ENCODE measurements at places on chromosomes 2 and 18.

DNA sequence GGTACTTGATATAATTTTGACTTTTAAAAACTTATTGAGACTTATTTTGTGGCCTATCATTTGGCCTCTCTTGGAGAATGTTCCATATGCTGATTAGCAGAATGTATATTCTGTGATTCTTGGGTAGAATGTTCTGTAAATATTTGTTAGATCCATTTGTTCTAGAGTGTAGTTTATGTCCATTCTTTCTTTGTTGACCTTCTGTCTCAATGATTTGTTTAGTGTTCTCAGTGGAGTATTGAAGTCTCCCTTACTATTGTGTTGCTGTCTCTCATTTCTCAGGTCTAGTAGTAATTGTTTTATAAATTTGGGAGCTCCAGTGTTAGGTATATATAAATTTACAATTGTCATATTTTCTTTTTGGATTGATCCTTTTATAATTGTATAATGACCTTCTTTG, 349.6 kb upstream of the CWC22 start:
- no peak for DNase-seq

DNA sequence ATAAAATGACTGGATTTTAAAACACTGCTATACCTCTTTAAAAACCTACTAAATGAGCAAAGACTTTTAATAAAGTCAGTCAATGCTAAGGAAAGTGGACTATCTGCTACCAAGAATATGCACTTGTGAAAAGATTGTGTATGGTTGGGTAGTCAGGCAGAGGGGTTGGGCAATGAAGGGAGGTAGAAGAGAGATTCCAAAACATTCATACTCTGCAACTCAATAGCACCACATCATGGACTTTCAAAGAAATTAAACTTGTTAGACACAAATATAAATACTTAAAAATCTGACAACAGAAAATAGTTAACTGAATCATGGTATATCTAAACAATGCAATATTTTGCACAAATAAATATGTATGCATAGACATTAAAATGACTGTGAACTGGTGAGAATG, 139.9 kb upstream of the MAPRE2 start:
- no peak for DNase-seq

- DNase-seq, result no peak
These were observed 861 bp downstream of the LTBP1 start for GRCh38 chr2:32947484-32948143.

GRCh38 chr2:56934866-56935265, 751.1 kb downstream of the CCDC85A start:
- no peak for DNase-seq

GRCh38 chr2:47309952-47310800, 92.8 kb upstream of the MSH2 start:
- DNase-seq, result no peak

DNA sequence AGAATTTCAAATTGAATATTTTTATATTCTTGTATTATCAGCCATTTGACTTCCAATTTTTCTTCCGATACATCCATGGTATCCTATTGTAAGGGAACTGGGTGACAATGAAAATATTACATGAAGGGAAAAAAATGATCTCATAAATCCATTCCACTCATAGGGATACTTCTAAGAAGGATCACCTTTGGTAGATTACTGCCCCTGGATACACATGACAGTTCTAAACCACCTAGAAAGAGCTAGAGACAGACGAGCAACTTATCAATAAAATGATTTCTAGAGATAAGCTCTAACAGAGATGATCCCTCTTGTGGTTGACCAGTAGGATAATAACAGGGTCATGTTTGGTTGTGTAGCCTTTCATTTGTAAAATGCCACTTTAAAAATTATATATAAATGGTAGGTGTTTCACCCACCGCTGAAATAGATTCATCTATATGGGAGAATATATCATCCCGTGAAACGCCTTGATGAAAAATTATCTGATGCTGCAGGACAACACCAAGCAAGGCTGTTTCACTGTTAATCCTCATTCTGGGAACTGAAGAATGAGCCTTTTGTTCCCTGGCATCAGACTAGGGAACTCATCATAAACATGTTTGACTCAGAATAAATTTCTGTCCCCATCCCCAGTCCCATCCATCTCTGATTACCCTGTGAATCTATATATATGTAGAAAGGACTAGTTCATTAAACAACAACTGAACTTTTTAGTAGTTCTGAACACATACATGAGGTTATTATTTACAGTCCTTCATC, 180.0 kb downstream of the TCF4 start:
- DNase-seq, result no peak

DNA sequence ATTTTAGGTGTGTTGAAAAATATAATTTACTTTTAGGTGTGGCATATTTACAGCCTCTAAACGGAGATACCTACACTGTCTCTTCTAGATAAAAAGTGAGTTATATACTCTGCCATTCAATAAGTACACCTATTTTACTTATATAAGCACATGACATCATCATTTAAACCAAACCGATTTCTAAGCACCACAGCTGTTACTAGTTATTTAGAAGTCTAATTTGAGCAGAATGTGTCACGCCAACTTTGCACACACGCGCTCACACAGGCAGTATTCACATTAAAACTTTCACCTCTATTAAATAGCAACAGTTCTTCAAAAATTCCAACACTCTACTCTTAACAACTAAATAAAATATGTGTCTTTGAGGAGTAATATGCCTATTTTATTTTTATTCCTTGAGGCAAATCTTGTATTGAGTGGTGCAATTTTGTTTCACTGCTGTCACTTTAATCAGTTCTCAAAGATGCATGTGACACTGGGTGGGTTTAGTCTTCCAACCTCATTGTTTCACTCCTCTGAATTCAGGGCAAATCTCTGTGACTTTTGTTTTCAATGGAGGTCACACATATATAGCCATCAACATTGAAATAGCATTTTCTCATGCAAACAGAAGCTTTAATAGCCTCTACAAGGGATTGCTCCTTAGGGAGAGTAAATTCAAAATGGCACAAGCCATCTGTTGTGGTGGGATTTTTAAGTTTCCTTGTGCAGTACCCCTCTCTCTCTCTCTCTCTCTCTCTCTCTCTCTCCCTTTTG, 721.0 kb downstream of the PLCL1 start:
- DNase-seq, result no peak

- no peak for DNase-seq
These were observed 373.6 kb upstream of the ST6GAL2 start for GRCh38 chr2:107259408-107260195.

DNA sequence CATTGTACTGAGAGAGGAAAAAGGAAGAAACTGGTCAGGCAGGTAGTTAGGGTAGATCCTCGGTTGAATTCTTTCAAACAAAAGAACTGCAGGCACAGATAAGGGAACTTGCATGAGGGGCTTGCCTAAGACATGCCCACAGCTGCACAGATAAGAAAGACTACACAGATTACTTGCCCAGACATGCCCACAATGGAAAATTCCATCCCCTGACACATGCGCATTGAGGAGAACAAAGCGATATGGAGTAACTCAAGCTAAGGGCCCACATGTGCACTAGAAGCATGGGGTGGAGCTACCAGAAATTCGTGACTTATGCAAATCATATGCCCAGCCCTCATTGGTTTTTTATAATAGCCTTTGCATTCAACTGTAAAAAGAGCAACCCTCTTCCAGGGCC, 181.3 kb upstream of the ZNF521 start:
- DNase-seq, result no peak

DNA sequence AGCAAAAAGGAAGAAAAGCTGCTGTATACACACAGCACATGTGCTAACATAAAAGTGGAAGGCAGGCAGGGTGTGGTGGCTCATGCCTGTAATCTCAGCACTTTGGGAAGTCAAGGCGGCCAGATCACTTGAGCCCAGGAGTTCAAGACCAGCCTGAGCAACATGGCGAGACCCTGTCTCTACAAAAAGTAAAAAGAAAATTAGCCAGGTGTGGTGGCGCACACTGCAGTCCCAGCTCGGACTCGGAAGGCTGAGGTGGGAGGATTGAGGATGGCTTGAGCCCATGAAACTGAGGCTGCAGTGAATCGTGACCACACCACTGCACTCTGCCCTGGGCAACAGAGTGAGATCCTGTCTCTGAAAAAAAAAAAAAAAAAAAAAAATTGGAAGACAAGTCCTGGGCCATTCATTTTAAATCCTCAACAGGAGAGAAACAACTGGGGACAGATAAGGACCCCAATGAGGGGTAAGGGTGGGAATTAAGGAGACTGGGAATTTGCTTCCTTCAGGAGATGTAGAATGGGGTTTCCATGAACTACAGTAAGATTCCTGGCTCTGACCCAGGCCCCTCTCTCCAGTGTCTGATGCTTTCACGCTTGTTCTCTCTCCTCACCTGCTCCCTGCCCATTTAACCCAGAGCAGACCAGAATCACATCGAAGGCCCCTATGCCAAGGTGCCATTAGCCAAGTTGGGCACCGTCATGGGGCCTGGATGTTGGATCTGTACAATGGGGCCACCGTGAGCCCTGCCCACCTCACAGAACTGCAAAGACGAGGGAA, 29.6 kb downstream of the TNS1 start:
- no peak for DNase-seq

- DNase-seq, result no peak
These were observed 90.5 kb upstream of the MAPK4 start for GRCh38 chr18:50469380-50469781.

DNA sequence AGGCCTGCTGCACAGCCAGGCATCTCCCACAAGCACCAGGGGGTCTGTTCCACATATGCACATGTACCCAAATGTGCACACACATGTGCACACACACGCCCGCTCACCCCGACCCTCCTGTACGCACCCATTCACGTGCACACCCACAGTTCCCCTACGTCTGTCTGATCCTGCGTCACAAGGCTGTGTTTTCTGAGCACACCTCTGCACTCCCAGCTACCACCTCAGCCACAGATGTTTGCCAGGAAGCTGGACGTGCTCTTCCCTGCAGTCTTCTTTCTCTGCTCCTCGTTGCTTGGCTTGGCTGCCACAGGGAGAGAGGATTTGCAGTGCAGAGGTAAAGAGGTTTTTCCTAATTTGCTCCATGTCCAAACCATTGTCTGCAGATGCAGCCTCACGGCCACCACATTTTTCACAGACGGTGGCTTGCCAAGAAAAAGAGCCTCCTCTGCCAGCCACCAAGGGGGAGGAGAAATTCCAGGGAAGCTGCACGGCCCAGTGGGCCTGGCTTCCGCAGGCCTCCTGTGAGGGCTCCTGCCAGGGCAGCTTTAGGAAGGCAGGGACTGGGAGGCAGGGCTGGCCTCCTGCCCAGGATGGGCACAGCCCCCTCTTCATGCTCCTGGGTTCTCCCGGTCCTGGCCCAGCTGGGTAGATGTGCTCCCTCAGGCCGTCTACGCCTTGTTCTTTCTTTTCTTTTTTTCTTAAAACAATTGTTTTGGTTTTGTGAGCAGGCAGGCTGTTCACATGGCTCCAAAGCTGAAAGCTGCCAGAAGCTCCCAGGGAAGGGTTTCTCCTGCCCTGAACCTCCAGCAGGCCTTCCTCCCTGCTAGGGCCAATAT, 29.3 kb upstream of the HS6ST1 start:
- DNase-seq, result no peak

DNA sequence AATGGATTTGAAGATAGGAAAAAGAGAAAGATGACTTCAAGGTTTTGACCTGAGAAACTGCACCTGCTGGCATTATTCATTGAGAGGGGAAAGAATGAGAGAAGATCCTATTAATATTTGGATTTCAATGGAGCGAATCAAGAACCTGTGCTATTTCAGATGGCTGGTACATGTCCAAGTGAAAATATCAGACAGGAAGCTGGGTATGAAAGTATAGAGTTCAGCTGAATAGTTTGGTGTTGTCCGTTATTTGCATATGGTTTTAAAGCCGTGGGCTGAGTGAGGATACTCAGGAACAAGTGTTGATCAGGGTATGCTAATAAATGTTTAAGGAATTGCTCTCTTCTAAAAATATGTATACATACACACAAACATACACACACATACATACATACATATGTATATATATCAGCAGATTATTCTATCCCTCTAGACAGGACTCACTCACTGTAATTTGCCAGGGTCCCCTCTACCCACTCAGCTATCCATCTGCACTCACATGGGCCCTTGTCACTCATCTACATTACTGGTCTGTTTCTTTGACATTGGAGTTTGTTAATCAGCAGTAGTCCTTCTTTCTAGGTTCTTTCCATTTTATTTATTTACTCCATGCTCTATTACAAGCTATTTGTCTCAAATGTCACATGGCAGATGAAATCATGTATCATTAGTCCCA, 33.9 kb upstream of the IKZF2 start:
- no peak for DNase-seq

- DNase-seq, result no peak
These were observed 64.3 kb downstream of the HNMT start for GRCh38 chr2:138028538-138028937.

DNA sequence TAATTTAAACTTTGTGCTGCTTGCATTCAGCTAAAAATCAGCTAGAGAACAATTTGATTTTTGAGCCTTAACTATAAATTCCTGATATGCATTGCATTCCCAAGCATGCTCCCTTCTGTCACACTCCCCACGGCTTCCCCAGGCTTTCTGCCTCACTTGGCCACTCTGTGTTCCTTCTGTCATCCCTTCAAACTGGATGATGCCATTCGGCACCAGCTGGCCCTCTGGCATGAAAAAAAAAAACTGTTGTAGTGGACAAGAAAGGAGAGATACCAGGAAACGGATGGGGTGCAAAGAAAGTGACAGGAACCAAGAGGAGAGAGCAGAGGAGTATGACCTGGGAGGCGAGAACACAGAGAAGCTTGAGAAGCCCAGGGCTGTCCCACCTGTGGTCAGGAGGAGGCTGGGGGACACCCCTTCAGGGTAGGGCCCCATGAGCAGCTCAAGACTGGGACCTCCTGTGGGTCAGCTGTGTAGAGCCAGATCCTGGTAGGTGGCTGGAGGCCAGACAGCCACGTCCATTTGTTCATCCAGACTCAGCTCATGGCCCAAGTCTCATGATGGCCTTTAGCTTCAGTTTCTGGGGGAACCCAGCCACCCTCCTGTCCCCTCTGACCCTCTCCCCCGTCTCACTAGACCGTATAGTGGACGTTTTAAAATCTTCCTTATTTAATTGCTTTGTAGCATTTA, 211.8 kb downstream of the GBX2 start:
- no peak for DNase-seq

DNA sequence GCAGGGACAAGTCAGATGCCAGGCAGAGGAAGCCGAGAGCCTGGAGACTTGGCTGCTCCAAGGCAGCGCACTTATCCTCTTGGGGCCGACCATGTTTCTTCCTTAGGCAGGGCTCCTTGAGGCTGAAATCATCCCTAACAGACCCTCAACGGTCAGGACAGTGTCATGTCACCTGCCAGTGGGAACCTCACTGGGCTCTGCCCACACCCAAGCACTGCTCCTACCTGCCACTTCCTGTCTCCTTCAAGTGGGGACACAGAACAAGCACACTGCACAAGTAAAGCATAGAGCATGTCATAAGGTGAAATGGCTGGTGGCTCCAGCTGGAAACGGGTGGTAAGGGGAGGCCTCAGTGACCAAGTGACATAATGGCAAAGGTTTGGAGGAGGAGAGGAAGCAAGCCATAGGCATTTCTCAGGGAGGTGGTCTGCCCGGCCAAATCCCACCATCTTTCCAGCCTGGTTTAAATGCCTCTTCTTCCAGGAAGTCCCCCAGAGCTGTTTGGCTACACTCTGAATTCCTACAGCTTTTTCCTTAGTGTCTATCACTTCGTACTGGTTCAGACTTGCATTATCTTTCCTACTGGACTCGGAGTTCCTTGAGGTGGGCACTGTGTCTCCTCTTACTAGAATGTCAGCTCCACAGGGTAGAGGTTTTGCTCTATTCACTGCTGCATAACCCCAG, 7.3 kb upstream of the ATOH8 start:
- no peak for DNase-seq

GRCh38 chr2:200730302-200730701, 81.4 kb upstream of the BZW1 start:
- no peak for DNase-seq
